ENCODE measurements at places on chromosomes 6 and 20.

GRCh38 chr20:32207626-32208498 lies at the start of the genes PLAGL2 and POFUT1:
PLAGL2 (minus strand) TSS chr20:32207743; CDS start chr20:32202178, 5,565 bp downstream.
POFUT1 (plus strand) TSS chr20:32207880; CDS start chr20:32207942, 62 bp downstream.
- DNase-seq = peak; percentile 100

- no peak for DNase-seq
These were observed 103.5 kb upstream of the SIM1 start for GRCh38 chr6:100568255-100568654.

GRCh38 chr6:20918868-20919267 lies 384.6 kb downstream of the CDKAL1 start:
- no peak for DNase-seq

DNA sequence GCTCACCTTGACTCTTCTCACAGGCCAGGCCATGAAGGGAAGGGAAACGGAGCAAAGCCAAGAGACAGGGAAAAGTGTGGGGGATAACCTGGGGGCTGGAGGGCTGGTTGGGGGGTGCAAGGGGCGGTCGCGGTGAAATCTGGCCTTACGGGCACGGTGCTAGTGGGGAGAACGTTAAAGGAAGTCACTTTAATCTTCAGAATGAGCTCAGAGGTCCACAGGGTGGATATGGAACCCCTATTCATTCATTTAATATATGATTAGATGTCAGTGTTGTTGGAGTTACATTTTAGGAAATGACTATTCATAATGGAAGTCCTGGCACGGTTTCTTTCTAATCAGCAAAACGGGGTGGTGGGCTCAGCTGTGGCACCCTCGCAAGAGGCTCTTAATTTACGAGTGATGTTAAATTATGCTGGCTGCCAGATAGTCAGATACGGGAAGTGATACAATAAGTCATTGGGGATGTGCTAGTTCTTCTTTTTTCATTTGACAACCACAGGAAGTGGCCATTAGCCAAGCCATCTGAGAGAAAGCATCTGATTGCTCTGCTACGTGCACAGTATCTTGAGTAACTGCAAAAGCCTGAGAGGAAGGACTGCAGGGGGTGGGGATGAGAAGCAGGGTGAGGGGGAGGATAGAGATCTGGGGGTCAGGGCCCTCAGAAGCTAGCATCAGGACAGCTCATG lies 253.0 kb downstream of the QKI start:
- DNase-seq = no peak

GRCh38 chr6:79630883-79631692 lies at the start of gene SH3BGRL2:
SH3BGRL2 (plus strand) TSS chr6:79631329; CDS start chr6:79631462, 133 bp downstream.
- DNase-seq = peak; percentile 97
